Ascending aorta (tissue), 2 donors: ENCODE measurements at places on chromosomes 4 and X.
A peak's percentile ranks its signal among the peaks of the same experiment; 100 is the strongest.

GRCh38 chr4:27206009-27206408 lies 345.4 kb downstream of the STIM2 start:
- H3K27ac ChIP-seq, result no peak overlapping the region
- no peaks in the 10 kb centered on the region for H3K27me3 ChIP-seq
- H3K4me1 ChIP-seq, result peaks cover 2% of the 10 kb centered on the region
- no peaks in the 10 kb centered on the region for H3K36me3 ChIP-seq

GRCh38 chr4:70619288-70619687 lies 9.3 kb upstream of the ENAM start:
- no peak for DNase-seq
- no peaks in the 10 kb centered on the region for H3K36me3 ChIP-seq
- H3K27me3 ChIP-seq, result no peaks in the 10 kb centered on the region
- H3K27ac ChIP-seq, result no peak overlapping the region

GRCh38 chrX:84322083-84322827 lies 134.3 kb upstream of the RPS6KA6 start:
- no peak overlapping the region for H3K27ac ChIP-seq
- H3K4me3 ChIP-seq, result no peak overlapping the region
- DNase-seq, result no peak
- H3K27me3 ChIP-seq, result no peaks in the 10 kb centered on the region
- no peaks in the 10 kb centered on the region for H3K36me3 ChIP-seq

DNA sequence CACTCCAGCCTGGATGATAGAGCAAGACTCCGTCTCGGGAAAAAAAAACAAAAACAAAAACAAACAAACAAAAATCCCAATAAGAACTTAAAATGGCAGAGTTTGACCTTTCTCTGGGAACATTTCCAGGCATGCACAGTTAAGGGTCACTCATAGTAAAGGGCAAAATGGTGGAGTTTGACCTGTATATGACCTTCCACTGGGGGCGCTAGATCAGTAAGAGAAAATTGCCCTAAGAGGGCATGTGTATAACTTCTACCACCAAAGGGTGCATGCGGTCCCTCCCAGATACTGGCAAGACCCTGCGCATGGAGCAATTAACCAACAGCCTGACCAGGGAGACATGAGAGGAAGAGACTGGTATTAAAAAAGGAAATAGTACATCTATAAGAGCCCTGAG lies 177.2 kb downstream of the MOSPD2 start:
- no peaks in the 10 kb centered on the region for H3K36me3 ChIP-seq
- no peaks in the 10 kb centered on the region for H3K4me1 ChIP-seq
- H3K27ac ChIP-seq, result no peak overlapping the region

GRCh38 chr4:47075262-47075661 lies 43.9 kb downstream of the GABRB1 start:
- H3K27me3 ChIP-seq, result no peaks in the 10 kb centered on the region
- peaks cover 3% of the 10 kb centered on the region for H3K4me1 ChIP-seq
- no peak for DNase-seq
- no peaks in the 10 kb centered on the region for H3K36me3 ChIP-seq

DNA sequence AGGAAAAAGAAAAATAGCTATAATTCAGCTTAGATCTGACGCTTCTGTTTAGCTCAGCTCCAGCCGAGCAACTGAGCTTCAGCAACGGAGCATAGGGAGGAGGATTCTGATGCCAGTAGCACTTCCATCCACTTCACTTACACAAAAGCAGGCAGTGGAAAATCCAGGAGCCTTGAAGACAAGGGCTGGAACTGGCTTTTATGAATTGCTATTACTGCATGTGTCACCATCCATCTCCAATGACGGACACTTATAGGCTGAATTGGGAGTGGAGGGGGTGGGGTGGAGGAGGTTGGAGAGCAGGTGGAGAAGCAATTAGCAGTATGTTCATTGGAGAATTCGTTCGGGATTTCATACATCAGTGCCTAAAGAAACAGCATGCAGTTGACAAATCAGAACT lies 15.6 kb downstream of the ENOX2 start:
- DNase-seq, result no peak
- peak overlapping the region; percentile 44 for H3K4me3 ChIP-seq
- H3K4me1 ChIP-seq, result no peaks in the 10 kb centered on the region
- H3K36me3 ChIP-seq, result no peaks in the 10 kb centered on the region
- peak overlapping the region; percentile 44 for H3K27ac ChIP-seq
- H3K27me3 ChIP-seq, result no peaks in the 10 kb centered on the region

- no peak for DNase-seq
- H3K4me3 ChIP-seq, result no peak overlapping the region
Measured at GRCh38 chrX:920234-920799, 289.7 kb downstream of the SHOX start.

- H3K4me3 ChIP-seq, result no peak overlapping the region
- H3K36me3 ChIP-seq, result no peaks in the 10 kb centered on the region
- DNase-seq, result no peak
- H3K27me3 ChIP-seq, result no peaks in the 10 kb centered on the region
- no peak overlapping the region for H3K27ac ChIP-seq
Measured at GRCh38 chr4:82230306-82230705, 143.5 kb downstream of the HNRNPD start.

- no peaks in the 10 kb centered on the region for H3K27me3 ChIP-seq
- no peaks in the 10 kb centered on the region for H3K4me1 ChIP-seq
- no peaks in the 10 kb centered on the region for H3K36me3 ChIP-seq
- DNase-seq, result no peak
- H3K27ac ChIP-seq, result no peak overlapping the region
Measured at GRCh38 chrX:21735038-21735767, 22.7 kb downstream of the SMPX start.
